ENCODE measurements at places on chromosomes 13 and 19. TPM values are rescaled to one million over a fixed set of nuclear protein-coding genes. Genes with fewer than 3 reads are reported as not detected.

DNA sequence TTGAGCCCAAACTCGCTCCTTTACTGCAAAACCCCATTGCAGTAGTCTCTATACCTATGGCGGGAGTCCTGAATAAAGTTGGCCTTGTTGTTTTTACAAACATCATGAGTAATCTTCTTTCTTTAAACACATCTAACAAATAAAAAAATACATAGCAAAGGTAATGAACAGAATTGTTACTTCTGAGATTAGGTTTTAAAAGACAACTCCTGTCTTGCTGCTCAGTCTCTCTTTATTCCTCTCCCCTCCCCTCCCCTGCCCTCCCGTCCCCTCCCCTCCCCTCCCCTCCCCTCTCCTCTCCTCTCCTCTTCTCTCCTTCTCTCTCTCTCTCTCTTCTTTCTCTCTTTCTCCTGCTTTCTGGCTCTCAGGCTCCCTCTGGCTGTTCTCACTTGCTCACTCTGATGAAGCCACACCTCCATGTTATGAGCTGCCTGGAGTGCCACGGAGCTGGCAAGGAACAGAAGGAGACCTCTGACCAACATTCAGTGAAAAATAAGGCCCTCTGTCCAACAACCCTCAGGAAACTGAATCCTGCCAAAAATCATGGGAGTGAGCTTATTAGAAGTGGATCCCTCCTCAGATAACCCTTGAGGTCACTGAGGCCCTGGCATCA is 300.7 kb upstream of the MIR17HG start:
- DNase-seq: no peak

RNF113B gene
- total RNA-seq: not detected

DNA sequence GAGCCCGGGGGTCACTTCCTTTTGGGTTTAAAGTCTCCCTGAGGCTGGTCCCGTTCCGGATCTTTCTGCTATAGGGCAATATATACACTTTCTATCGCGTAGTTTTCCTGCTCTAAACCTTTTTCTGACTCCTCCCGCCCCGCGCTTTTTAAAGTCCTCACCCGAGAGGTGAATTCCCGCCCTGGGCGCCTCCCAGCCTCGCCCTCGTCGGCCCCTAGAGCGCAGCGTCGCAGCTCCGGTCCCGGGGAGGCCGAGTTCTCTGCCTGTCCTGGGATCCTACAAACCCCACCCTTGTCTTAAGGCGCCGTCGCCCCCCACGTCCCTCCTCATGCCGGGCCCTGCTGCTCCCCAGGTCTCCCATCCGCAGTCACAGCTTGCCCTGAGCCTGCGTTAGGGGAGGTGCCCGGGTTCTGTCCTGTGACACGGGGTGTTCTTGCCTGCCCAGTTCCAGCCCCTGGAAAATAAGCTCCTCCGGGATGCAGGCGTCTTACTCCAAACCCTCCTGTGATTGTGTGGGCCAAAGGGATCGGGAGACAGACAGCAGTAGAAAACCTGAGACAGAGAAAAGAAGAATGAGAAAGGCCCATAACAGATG is 491 bp downstream of the ZNF525 start:
- DNase-seq: peak; percentile 42

IL17D gene
- total RNA-seq: 1.4 TPM

DNA sequence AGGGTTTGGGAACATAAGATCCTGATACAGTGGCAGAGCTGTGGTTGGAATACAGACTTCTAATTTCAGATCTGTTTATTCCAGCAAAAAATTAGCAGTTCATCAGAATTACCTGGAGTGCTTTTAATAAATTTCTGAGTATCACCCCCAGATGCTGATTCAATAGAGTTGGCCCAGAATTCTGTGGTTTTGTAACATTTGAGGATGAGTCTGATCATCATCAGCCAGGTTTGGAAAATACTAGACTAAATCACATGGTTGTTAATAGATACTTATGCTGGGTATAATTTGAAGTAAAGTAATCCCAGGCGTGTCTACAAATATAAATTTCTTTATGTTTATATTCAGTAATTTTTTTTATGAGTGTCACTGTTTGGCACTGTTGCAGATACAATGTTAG is 4.8 kb downstream of the USPL1 start:
- no peak for DNase-seq

CYP2S1 gene
- total RNA-seq: not detected

ZNF616 gene
- total RNA-seq: 10.8 TPM

GRCh38 chr13:33494596-33495204 is 209.1 kb upstream of the STARD13 start:
- peak; percentile 53 for DNase-seq

DNA sequence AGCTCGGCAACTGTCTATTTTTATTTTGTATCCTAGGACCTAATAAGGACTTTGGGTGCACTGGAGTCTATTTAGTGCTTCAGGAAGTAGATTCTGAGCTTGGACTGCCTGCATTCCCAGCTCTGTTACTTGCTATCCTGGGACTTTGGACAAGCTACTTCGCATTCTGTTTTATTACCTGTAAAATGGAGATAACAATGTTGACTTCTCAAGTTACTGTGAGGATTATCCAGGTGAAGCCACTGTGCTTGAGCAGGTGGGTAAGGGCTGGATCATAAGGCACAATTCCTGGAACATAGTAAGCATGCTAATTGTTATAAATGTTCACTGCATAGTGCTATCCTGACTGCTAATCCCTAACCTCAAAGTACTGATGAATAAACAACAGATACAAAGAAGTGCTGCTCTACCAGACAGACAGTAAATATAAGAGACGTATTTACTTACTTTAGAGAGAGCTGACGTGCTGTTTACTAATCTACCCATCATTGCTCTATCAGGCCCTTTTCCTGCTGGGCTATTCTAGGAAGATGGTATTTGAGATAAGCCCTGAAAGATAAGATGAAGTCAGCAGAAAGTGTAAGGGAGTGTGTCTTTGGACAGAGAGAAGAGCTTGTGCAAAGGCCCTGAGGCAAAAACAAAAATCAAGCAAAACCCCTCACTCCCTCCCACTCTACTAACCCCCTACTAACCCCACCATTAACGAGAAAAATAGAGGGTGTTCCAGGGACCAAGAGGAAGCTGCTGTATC is 50.8 kb upstream of the FLT1 start:
- no peak for DNase-seq

FCHO1 gene
- 3.0 TPM for total RNA-seq

SPINT2 gene
- 0.45 TPM for total RNA-seq

- no peak for DNase-seq
These were observed 14.7 kb upstream of the LENG8 start for GRCh38 chr19:54434112-54434872.

GRCh38 chr19:16611121-16611520 is 16.9 kb downstream of the MED26 start:
- no peak for DNase-seq

RNF225 gene
- 0.38 TPM for total RNA-seq

SLITRK1 gene
- not detected for total RNA-seq

DNA sequence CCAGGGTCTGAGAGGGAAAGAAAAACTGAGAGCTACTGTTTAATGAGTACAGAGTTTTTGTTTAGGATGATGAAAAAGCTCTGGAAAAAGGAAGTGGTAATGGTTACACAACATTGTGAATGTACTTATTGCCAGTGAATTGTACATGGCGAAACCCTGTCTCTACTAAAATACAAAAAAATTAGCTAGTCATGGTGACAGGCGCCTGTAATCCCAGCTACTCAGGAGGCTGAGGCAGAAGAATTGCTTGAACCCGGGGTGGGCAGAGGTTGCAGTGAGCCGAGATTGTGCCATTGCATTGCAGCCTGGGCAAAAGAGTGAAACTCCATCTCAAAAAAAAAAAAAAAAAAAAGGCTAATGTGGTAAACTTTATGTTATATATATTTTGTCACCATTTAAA is 96.3 kb downstream of the VWA8 start:
- DNase-seq: no peak

FSD1 gene
- total RNA-seq: 24.7 TPM

DNA sequence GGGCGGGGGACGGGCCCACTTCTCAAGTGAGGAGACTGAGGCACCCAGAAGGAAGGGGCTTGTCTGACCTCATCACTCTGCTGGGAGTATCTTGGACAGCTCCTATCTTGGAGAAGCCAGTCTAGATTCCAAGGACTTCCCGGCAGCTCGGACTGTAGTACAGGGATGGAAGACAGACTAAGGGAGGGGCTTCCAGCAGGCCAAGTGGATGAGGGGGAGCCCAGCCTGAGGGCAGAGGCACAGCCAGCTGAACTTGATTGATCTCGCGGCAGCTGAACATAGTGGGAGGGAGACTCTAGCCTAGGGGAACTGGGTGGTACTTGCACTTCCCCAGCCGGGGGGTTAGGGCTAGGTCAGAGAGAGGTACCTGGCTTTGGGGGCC is 711 bp downstream of the CILP2 start:
- DNase-seq: no peak

- no peak for DNase-seq
These were observed 24.3 kb upstream of the EEF1AKMT1 start for GRCh38 chr13:20798027-20798426.

- DNase-seq: no peak
These were observed 135.6 kb downstream of the TM9SF2 start for GRCh38 chr13:99636728-99637353.

- no peak for DNase-seq
These were observed 108.5 kb upstream of the TDRD3 start for GRCh38 chr13:60288569-60288968.

GRCh38 chr13:50519866-50520265 is 323.6 kb downstream of the DLEU7 start:
- no peak for DNase-seq

KRTDAP gene
- not detected for total RNA-seq

Measured in SJCRH30 (cell line).